Right ventricle myocardium inferior (tissue), 1 donor: ENCODE measurements at places on chromosomes 12 and 14.

GRCh38 chr12:105262461-105263184 is 26.6 kb upstream of the APPL2 start:
- DNase-seq = no peak

GRCh38 chr14:22646570-22647254 is 2.6 kb upstream of the OR6J1 start:
- DNase-seq = no peak

- DNase-seq = no peak
These were observed 7.4 kb downstream of the SMOC1 start for GRCh38 chr14:69886453-69887242.

DNA sequence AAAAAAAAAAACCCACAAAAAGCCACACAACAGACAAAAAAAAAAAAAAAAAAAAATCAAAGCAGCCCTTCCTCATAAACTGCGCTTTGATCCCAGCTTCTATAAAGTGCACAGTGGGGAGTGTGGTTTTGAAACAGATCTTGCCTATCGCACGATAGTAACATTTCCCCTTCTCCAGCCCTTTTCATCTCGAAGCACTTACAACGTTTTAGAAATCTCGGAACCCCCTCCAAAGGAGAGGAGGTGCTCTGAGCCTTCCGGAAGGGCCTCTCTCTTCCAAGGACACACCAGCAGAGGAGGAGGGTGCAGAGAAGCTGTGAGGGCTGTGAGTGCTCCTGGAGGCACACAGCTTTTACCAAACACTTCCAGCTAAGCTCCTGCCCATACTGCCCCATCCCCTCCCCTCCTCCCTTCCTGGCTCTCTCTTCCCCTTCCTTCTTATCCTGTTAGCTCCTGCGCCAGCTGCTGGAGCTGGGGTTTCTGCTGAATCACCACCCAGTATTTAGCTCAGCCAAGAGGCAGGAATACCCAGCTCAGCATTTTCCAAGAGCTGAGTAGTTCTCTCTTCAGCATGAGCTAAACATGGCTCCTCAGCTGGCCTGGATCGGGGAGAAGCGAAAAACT is 28.4 kb downstream of the SLC7A8 start:
- DNase-seq = peak; percentile 92

GRCh38 chr12:122614839-122615238 is 87.8 kb downstream of the KNTC1 start:
- DNase-seq = no peak
